Prostate gland (tissue), 2 donors: ENCODE measurements at places on chromosomes 2 and 18. TPM values are rescaled to one million over a fixed set of nuclear protein-coding genes. Genes with fewer than 3 reads are reported as not detected.

DNA sequence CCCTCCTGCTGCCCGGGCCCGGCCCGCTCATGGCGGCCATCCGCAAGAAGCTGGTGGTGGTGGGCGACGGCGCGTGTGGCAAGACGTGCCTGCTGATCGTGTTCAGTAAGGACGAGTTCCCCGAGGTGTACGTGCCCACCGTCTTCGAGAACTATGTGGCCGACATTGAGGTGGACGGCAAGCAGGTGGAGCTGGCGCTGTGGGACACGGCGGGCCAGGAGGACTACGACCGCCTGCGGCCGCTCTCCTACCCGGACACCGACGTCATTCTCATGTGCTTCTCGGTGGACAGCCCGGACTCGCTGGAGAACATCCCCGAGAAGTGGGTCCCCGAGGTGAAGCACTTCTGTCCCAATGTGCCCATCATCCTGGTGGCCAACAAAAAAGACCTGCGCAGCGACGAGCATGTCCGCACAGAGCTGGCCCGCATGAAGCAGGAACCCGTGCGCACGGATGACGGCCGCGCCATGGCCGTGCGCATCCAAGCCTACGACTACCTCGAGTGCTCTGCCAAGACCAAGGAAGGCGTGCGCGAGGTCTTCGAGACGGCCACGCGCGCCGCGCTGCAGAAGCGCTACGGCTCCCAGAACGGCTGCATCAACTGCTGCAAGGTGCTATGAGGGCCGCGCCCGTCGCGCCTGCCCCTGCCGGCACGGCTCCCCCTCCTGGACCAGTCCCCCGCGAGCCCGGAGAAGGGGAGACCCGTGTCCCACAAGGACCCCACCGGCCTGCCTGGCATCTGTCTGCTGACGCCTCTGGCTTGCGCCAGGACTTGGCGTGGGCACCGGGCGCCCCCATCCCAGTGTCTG lies 767 bp downstream of the RHOB start:
- no peak for DNase-seq

GRCh38 chr2:53787614-53788289 lies 908 bp downstream of the ERLEC1 start:
- DNase-seq = no peak

- no peak for DNase-seq
Observed at GRCh38 chr18:71541643-71542042, 1002.5 kb downstream of the CBLN2 start.

GRCh38 chr2:72109904-72110303 lies 37.8 kb downstream of the CYP26B1 start:
- DNase-seq = no peak

DNA sequence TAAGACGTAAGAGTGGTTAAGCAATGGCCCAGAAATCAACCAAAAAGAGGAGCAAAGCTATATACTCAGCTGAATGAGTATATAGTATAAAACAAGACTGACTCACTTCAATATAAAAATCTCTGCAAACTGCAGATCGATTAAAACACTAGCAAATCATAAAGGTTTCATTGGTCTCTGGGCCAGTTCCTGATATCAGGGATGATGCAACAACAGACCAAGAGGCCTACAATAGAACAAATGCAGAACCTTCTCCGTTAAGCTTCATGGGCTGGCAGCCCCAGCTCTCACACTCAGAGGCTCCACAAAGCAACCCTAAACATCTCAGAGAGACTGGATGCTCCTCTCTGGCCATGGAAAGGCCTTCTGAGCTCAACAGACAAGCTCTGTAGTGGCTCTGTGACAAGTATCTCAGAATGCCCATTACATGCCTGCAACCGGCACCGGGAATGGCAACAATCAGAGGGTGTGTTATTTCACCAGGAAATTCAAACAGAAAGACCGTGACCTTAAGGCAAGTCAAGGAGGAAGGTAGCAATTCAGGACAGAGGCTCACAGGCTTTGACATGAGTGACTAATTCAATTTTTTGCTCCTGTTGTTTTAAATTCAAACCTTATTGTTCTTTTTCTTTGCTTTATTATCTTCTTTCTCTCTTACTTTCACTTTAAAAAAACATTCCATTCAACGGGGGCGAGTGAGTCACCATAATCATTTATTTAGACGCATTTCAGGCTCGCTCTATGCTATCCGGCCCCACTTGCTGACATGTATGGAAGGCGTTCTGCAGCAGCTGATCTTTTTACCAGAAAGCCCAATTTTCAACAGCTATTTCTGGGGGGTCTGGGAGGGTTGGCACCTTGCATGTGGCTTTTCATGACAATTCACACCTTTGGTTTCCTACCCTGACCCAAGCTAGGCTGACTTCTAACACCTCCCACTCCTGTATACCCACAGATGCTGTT lies 15.1 kb downstream of the CYRIA start:
- no peak for DNase-seq

DNA sequence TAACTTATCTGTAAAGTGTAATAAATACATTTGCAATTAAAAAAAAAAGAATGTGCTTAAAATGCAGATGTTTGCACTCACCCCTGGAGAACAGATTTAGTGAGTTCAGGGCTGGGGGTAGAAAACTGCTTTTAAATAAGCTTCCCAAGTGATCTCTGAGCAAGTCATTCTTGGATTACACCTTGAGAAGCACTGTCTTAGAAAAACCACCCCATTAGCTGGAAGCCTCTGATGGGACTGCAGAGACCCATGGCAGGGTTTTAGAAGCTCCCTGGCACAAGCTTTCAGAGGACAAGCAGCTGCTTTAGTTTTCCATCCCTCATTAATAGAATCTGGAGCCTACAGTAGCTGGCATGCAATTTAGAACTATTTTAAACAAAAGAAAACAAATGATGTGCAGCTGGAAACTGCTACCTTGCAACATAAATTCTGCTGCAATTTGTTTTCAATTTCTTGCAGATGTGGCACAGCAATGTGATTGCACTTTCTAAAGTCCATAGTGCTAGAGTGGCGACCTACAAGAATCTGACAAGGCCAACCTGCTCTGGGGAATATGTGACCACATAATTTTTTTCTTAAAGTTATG lies 141.5 kb downstream of the CDC42EP3 start:
- no peak for DNase-seq

- DNase-seq = no peak
Observed at GRCh38 chr2:99524056-99524455, 34.2 kb upstream of the REV1 start.

DYNAP gene
- not detected for total RNA-seq

B3GNT7 gene
- total RNA-seq = 2.1 TPM

GRCh38 chr18:1002653-1003178 lies 98.0 kb downstream of the ADCYAP1 start:
- DNase-seq = no peak

ABCG5 gene
- not detected for total RNA-seq

GRCh38 chr2:40165509-40165844 lies 286.4 kb downstream of the SLC8A1 start:
- DNase-seq = no peak

- DNase-seq = no peak
Observed at GRCh38 chr2:236934166-236934565, 151.5 kb upstream of the COPS8 start.

DNA sequence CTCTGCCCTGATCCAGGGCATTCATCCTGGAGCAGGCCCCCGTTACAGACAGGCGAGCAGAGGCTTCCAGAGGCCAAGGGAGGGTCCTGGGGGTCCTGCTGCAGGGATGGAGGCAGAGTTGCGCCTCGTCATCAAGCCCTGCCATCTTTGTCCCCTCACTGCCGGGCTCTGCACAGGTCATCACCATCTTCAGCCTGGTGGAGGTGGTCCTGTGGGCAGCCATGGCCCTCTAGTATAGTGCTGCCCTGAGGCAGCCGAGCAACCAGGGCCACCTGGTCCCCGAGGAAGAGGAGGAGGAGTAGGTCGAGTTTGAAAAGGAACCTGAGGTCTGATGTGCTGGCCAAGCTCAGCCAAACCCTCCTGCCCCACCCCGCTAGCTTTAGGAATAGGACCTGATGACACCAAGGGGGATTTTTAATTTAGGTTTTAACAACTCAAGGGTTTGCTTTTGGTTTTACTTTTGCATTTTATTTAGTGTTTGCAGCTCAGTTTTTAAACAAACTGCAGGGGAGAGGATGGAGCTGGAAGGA lies 8.8 kb upstream of the ALPI start:
- DNase-seq = no peak

PHLPP1 gene
- 16.8 TPM for total RNA-seq

DNA sequence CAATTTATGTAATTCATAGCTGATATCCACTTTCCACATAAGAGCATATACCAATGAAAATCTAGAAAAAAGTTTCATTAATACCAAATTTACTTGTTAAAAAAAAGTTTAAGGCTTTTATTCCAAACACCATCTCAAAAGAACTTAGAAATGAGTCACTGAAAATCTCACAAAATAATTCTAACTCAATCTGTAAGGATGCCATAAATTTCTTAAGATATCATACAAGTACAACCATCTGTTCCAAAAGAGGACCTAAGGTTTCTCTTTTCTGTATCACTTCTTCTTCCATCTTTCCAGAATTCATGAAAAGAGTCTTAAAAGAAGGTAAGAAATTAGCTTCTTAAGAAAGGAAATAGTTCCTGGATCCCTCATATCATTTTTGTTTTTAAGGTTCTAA lies 60.4 kb downstream of the TRIP12 start:
- DNase-seq = no peak

TNFAIP6 gene
- not detected for total RNA-seq

GRCh38 chr2:213187386-213187785 lies 36.0 kb upstream of the IKZF2 start:
- DNase-seq = no peak

CWC22 gene
- 16.3 TPM for total RNA-seq

DNA sequence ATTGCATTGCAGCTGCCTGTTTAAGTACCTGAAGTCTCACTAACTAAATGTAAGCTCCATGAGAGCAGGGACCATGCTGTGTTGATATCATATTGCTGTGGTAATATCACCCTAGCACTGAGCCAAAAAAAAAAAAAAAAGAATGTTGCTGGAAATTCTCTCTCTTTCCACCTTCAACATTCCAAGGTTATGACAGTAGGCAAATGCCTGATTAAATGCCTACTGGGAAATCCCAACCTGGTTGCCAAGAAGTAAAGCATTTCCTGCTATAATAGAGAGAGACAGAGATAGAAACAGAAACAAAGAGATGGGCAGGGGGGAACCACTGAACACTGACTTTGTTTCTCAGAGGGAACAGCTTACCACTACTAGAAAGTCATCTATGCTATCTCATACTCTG lies 1604.2 kb downstream of the LRP1B start:
- DNase-seq = no peak

RAB31 gene
- 7.7 TPM for total RNA-seq
